ENCODE measurements at places on chromosomes 12 and 14.
A peak's percentile ranks its signal among the peaks of the same experiment; 100 is the strongest.

GRCh38 chr12:112233242-112233641 is 107.9 kb downstream of the TRAFD1 start:
- DNase-seq = no peak

DNA sequence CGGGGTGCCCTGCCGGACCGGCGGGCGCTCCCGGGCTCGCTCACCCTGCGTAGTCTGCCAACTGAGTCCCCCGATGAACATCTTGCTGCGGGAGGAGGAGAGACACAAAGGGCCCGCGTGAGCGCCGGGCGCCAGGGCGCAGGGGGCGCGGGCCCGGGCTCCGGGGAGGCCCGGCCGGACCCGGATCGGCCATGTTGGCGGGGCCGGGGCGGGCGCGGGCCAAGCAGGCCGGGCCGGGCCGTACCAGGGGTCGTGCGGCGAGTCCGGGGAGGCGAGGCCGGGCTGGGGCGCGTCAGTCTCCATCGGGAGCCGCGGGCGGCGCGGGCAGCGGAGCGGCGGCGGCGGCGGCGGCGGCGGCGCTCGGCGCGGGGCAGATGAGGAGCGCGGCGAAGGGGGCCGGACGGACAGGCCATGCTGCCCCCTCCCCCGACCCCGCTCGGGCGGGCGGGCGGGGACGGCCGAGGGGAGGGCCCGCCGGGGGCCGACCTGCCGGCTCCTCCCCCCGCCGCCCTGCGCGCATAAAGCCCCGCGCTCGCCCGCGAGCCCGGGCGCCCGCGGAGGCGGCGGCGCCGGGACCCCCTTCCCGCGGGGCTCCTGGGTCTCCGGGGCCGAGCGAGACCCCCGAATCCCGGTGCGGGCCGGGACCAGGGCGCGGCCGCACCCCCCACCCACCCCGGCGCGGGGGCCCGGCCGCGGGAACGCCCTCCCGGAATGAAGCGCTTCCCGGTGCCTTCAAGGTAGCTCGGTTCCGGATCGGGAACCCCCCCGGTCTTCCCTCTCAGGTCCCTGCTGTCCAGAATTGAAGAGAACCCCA is at the start of gene MSI1:
TSS of gene MSI1 (minus strand) at position 376 of the 814 bp plus-strand sequence. CDS start at position 303, 73 bp downstream.
- no peak for DNase-seq

DNA sequence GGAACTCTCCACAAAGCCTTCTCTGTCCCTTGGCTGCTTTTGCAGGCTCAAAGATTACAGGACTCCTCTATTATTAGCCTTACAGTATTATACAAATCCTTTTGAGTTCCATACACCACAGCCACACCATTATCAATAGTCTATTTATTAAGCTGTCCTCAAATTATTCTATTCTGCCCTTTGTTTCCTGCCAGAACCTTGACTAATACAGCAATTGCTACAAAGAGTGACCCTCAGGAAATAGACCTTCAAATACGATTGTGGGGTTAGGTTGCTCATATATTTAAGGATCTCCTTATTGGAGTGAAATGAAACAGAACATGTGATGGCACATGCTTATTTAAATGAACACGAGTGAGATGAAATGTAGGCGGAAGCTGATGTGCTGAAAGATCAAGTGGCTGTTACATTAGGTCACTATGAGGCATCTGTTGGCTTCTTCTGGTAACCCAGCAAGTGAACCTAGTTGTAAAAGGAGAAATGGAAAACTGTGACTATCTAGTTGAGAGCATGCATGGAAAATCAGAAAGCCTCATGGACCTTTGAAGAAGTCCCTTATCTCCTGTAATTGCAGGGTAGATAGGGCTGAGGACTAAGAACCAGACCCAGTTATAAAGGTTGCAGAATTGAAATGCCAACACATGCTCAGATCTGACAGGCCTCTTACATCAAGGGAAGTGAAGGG is 75.5 kb downstream of the AVPR1A start:
- DNase-seq = no peak

DNA sequence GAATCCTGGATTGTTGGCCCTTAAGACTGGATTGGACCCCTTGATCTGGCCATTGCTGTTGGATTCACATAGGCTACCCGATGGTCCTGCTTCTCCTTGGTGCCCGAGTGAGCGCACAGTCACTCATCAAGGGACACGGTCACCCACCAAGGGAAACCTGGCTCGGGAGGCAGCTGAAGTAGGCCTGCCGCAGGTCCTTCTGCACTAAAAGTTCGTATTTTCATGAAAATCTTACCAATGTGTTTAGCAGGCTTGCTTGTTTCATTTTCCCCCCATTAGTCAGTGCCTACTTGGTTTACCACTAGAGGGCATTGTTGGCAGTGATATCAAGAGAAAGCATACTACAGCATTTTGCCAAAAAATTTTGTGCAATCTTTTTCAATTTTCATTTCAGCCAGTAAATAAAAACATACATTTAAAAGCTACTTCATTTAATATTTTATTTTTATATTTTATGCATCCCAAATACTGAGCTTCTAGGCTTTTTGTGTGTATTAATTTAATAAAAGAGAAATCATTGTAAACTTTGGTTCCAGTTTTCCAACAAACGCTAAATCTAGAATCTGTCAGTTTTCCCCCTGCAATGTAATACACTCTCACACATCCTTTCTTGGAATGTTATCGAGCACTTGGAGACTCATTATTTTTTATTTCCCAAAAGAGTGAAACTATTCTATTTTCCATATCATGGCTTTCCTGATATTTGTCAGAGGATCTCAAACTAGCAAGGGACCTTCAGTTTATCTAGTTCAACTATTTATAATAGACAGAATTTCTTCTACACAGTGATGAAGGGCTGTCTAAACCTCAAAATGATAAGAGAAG is 116.7 kb downstream of the LMNTD1 start:
- peak; percentile 85 for DNase-seq

- DNase-seq = no peak
These were observed at the start of gene FOXJ2 for GRCh38 chr12:8032242-8033152. Gene FOXJ2, plus strand, starts transcription at chr12:8032716. Its CDS starts 7,117 bp downstream, at chr12:8039833.

GRCh38 chr12:47223031-47223847 is 143.5 kb upstream of the AMIGO2 start:
- no peak for DNase-seq

GRCh38 chr14:41130274-41130673 is 476.4 kb upstream of the LRFN5 start:
- DNase-seq = no peak

DNA sequence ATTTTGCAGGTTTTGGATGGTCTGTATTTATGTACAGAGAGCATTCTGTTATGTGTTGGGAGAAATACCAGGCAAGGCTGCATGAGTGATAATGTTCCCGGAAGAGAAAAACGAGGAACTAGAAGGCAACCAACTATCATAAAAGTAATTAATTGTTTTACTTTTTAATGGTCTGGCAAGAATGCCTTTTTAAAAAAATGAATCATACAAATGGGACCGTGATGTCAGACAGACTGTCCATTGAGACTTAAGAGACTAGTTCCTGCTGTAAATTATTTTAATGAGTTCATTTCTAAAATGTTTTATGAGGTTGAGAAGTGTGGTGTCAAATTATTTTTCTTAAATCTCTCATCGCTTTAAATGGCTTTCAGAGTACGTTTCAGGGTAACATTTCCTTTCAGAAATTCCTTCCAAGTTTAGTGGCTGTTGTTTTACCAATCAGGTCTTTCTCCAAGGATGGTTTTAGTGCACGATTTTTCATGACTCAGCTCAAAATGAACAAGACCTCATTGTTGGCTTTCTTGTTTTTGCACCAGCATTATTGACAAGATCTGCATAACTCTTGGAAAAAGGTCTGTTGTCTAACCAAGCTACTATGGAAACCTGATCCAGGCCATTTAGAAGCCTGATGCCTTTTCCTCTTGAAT is 86.1 kb upstream of the ARHGAP5 start:
- DNase-seq = no peak

GRCh38 chr14:24979725-24980239 is 70.2 kb downstream of the STXBP6 start:
- no peak for DNase-seq

- DNase-seq = no peak
These were observed 239.8 kb downstream of the KTN1 start for GRCh38 chr14:55819610-55820304.

DNA sequence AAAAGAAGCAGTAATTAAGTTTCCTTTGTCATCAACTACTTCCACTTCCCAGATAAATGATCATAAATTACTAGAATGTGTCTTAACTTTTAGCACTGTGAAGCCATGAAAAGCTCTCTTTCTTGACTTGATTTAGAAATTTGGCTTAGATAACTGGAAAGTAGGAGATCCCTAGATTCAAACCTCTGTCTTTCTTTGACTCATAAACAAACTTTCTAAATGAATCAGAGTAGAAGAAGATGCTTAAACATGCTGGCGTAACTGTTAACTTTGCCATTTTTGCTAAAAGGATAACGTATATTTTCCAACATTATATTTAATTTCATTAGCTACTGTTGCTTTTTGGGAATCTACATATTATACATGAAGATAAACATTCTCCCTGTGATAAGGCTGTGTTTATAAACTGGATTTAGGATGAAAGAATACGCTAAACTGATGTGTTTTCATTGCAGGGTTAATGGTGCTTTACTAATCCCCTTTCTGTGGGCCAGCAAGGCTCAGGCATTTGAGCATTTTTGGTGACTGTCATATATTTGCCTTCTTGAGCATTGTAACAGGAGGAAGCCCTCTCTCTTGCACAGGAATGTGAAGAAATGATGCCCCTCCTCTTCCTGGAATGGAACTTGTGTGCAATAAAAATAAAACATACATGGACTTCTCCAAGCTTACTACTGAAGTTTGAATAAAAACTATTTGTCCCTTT is 301.4 kb downstream of the BMP4 start:
- DNase-seq = no peak
